Activated CD4-positive, alpha-beta memory T cell treated with anti-CD3 and anti-CD28 coated beads, Interleukin-2, amount 10 ng/mL, durations not matched to agents 7 days and 5 days (primary cell): ENCODE measurements at places on chromosomes 2 and 18. TPM values are rescaled to one million over a fixed set of nuclear protein-coding genes. Genes with fewer than 3 reads are reported as not detected.
A peak's percentile ranks its signal among the peaks of the same experiment; 100 is the strongest.

GRCh38 chr2:85867556-85868292 is 21.1 kb downstream of the ST3GAL5 start:
- no peaks in the 10 kb centered on the region for H3K27me3 ChIP-seq
- peaks cover 54% of the 10 kb centered on the region for H3K36me3 ChIP-seq
- H3K4me1 ChIP-seq = peaks cover 43% of the 10 kb centered on the region
- H3K27ac ChIP-seq = no peak overlapping the region
- H3K4me3 ChIP-seq = no peak overlapping the region

DNA sequence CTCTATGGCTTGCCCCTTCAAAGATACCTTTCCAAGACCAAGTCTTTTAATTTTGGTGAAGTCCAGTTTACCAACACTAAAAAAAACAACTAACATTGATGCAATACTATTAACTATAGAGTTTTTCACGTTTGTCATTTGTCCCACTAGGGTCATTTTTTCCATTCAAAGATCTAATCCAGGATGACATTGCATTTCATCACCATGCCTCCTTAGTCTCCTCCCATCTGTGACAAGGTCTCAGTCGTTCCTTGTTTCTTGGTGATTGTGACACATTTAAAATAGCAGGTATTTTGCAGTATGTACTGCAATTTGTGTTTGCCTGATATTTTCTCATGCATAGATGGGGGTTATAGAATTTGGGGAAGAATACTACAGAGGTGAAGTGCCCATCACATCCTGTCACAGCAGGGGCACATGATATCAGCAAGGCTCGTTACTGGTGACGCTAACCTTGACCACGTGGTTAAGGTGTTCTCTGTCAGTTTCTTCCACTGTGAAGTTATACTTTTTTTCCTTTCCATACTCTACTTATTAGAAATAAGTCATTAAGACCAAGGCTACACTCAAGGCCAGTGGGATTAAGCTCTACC is 799.2 kb upstream of the RAB6C start:
- no peak overlapping the region for H3K4me3 ChIP-seq
- no peak overlapping the region for H3K27ac ChIP-seq
- no peak for DNase-seq
- H3K4me1 ChIP-seq = no peaks in the 10 kb centered on the region
- H3K27me3 ChIP-seq = no peaks in the 10 kb centered on the region

GRCh38 chr18:63850020-63850419 is 37.5 kb upstream of the SERPINB2 start:
- no peaks in the 10 kb centered on the region for H3K4me1 ChIP-seq
- no peak overlapping the region for H3K4me3 ChIP-seq
- no peaks in the 10 kb centered on the region for H3K36me3 ChIP-seq
- H3K27ac ChIP-seq = no peak overlapping the region
- no peak for DNase-seq

DNA sequence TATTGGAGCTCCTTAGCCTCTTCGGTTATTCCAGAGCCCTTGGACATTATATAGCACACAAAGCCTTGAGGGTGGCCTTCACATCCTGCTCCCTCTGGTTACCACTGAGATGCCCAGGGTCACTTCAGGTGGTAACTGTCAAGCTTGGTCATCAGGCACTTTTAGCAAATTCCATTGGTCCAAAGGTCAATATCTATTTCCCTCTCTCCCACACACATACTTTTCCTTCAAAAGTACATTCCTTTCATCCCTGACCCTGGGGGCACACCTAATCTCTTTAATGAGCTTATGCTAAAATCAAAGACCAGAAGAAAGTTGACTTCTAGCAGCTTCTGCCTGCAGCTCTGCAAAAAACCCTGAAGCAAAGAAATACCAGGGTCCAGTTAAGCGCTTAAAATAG is 172.0 kb upstream of the NRP2 start:
- no peak for DNase-seq
- H3K36me3 ChIP-seq = no peaks in the 10 kb centered on the region
- H3K27ac ChIP-seq = no peak overlapping the region
- peaks cover 3% of the 10 kb centered on the region for H3K27me3 ChIP-seq
- no peak overlapping the region for H3K4me3 ChIP-seq

DNA sequence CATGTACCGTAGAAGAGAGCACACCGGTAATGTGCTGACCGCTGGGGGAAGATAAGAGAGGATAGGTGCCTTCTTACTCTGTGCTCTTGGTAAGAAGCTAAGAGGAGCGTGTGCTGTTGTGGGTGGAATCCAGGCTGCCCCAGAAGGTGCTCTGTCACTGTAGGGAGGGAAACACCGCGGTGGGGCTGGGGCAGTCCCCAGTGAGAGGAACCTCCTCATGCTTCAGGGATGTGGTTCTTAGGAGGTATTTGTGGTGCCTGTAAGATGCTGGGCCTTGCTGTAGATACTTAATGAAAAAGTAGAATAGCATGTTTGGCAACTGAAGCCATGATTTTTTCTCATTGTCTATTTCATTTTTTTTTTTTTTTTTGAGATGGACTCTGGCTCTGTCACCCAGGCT is 1.1 kb downstream of the COLEC11 start:
- H3K4me3 ChIP-seq = no peak overlapping the region
- peaks cover 4% of the 10 kb centered on the region for H3K27me3 ChIP-seq
- H3K27ac ChIP-seq = no peak overlapping the region
- peaks cover 3% of the 10 kb centered on the region for H3K4me1 ChIP-seq
- H3K36me3 ChIP-seq = no peaks in the 10 kb centered on the region

DNA sequence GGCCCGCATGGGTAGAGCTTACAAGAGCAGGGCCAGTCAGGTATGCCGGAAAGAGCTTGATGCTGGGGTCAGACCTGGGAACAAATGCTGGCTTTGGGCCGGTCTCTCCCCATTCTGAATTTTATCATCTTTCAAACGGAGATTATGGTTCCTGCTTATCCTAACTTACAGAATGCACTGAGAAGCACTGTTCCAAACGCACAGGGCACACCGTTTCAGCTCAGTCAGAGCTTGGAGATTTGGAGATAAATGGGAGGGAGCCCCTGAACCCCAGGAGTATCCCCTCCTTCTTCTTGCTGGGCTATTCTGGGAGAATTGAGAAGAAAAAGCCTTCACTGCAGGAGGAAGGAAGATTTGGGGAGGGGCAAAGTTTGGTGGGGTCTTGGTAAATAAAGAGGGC is 169.4 kb downstream of the DDX1 start:
- no peaks in the 10 kb centered on the region for H3K36me3 ChIP-seq
- H3K4me3 ChIP-seq = no peak overlapping the region
- H3K27ac ChIP-seq = no peak overlapping the region
- H3K27me3 ChIP-seq = no peaks in the 10 kb centered on the region
- H3K4me1 ChIP-seq = no peaks in the 10 kb centered on the region

- peaks cover 43% of the 10 kb centered on the region for H3K27me3 ChIP-seq
- H3K4me1 ChIP-seq = peaks cover 2% of the 10 kb centered on the region
- DNase-seq = no peak
- no peak overlapping the region for H3K27ac ChIP-seq
- no peaks in the 10 kb centered on the region for H3K36me3 ChIP-seq
- no peak overlapping the region for H3K4me3 ChIP-seq
Observed at GRCh38 chr2:236179236-236180075, 11.3 kb upstream of the GBX2 start.

- peaks cover 19% of the 10 kb centered on the region for H3K4me1 ChIP-seq
- no peaks in the 10 kb centered on the region for H3K27me3 ChIP-seq
- H3K36me3 ChIP-seq = peaks cover 85% of the 10 kb centered on the region
- DNase-seq = no peak
Observed at GRCh38 chr2:151475071-151475470, 65.4 kb downstream of the RIF1 start.

GRCh38 chr18:58398648-58399398 is 230.1 kb downstream of the ALPK2 start:
- H3K4me1 ChIP-seq = peaks cover 40% of the 10 kb centered on the region
- no peaks in the 10 kb centered on the region for H3K27me3 ChIP-seq
- DNase-seq = no peak
- no peak overlapping the region for H3K27ac ChIP-seq
- H3K4me3 ChIP-seq = no peak overlapping the region

GRCh38 chr2:157592948-157593347 is 35.7 kb downstream of the ACVR1C start:
- DNase-seq = no peak
- H3K4me3 ChIP-seq = no peak overlapping the region
- no peaks in the 10 kb centered on the region for H3K36me3 ChIP-seq
- no peak overlapping the region for H3K27ac ChIP-seq
- H3K27me3 ChIP-seq = peaks cover 9% of the 10 kb centered on the region

DNA sequence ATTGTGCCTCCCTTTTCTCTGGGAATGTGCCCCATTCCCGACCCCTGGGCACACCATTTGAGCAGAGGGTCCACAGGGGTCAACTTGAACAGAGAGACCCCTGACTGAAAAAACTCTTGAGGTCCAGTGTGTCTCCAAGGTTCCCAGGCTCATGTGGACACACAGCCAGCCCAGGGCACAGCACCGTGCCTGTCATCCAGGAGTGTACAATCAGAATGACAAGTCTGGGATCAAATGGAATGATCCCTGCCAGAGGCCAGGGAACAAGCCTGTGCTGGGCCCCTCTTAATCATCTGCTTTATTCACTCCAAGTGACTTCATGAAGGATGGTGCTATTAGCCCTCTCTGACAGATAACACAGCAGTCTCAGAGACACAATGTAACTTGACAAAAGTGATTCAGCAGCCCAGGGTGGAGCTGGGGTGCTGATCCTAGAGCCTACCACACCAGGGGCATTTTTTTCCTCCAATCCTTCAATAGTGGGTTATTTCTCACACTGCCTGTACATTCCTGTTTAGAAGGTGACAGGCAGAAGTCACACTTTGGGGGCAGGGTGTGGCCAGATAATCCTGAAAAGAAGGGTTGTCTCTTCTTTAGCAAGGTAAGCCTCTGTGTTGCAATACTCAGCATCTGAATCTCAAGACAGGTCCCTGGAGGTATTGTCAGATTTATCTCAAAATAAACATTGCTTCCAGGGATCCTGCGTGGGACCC is 84.0 kb upstream of the TMEM200C start:
- no peaks in the 10 kb centered on the region for H3K36me3 ChIP-seq
- no peak overlapping the region for H3K27ac ChIP-seq
- no peaks in the 10 kb centered on the region for H3K27me3 ChIP-seq
- H3K4me1 ChIP-seq = peaks cover 4% of the 10 kb centered on the region
- DNase-seq = no peak

DNA sequence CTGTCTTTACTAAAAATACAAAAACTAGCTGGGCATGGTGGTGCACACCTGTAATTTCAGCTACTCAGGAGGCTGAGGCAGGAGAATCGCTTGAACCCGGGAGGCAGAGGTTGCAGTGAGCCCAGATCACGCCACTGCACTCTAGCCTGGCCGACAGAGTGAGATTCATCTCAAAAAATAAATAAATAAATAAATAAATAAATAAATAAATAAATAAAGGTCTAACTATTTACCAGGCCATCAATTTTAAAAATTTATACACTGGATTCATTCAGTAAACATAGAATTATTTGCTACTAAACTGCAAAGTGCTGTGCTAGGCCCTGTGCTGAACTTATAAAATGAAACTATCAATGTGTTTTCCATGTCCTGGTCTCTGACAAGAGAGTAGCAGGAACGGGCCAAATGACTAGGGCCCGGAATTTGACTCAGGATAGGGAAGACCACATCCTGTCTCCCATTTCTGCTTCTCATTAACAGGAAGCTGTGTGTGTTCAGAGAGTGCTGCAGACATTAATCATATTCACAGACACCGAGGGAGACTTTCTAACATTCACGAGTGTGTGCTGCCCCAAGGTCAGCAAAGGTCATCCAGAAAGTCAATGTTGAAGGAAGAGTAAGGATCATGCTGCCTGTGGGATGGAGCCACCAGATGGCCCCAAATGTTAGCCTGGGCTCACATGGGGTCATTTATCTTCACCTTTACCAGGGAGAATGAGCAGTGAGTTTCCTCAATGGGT is 95.8 kb downstream of the SPP2 start:
- H3K27me3 ChIP-seq = peaks cover 2% of the 10 kb centered on the region
- H3K4me1 ChIP-seq = peaks cover 34% of the 10 kb centered on the region
- H3K36me3 ChIP-seq = peaks cover 3% of the 10 kb centered on the region
- H3K4me3 ChIP-seq = no peak overlapping the region
- H3K27ac ChIP-seq = peak overlapping the region; percentile 59

- H3K4me1 ChIP-seq = no peaks in the 10 kb centered on the region
- H3K27ac ChIP-seq = no peak overlapping the region
- no peak overlapping the region for H3K4me3 ChIP-seq
- DNase-seq = no peak
- peaks cover 10% of the 10 kb centered on the region for H3K27me3 ChIP-seq
Observed at GRCh38 chr18:44941516-44941915, 260.8 kb downstream of the SETBP1 start.

- H3K36me3 ChIP-seq = no peaks in the 10 kb centered on the region
- H3K27ac ChIP-seq = no peak overlapping the region
- no peak overlapping the region for H3K4me3 ChIP-seq
Observed at GRCh38 chr2:8552293-8552801, 129.5 kb upstream of the ID2 start.

DNA sequence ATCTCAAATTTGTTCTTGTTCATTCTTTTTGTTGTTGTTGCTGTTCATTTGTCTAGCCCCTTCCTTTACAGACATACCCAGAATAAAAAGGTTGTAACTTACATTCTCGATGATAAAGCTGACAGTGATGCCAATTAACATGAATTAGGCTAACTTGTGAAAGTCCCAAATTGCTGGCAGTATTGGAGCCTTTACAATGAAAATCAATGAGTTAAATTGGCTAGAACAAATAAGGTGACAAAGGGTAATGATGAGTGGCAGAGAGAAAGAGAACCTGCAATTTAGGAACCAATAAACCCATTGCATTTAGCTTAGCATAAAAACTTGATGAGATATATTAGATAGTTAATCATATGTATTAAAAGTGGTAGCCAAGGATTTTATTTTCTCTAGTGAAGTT is 521.0 kb downstream of the ADCYAP1 start:
- no peaks in the 10 kb centered on the region for H3K36me3 ChIP-seq
- H3K27ac ChIP-seq = no peak overlapping the region
- no peak overlapping the region for H3K4me3 ChIP-seq
- no peak for DNase-seq

- H3K36me3 ChIP-seq = no peaks in the 10 kb centered on the region
- peaks cover 12% of the 10 kb centered on the region for H3K27me3 ChIP-seq
- no peaks in the 10 kb centered on the region for H3K4me1 ChIP-seq
- H3K4me3 ChIP-seq = no peak overlapping the region
- H3K27ac ChIP-seq = no peak overlapping the region
Observed at GRCh38 chr2:114040826-114041225, 150.9 kb downstream of the ACTR3 start.

Gene ITM2C
- 25.4 TPM for total RNA-seq

Gene NEUROD1
- not detected for total RNA-seq

Gene LCT
- total RNA-seq = 0.08 TPM

Gene PSMA8
- 0.83 TPM for total RNA-seq

Gene SP100
- 351 TPM for total RNA-seq
